Muscle of back (tissue), 13 donors: ENCODE measurements at places on chromosomes 5 and 9. TPM values are rescaled to one million over a fixed set of nuclear protein-coding genes. Genes with fewer than 3 reads are reported as not detected.

CER1 gene
- polyA plus RNA-seq, result not detected

MEGF10 gene
- 38.0 TPM for polyA plus RNA-seq

NKD2 gene
- 2.3 TPM for polyA plus RNA-seq

DNA sequence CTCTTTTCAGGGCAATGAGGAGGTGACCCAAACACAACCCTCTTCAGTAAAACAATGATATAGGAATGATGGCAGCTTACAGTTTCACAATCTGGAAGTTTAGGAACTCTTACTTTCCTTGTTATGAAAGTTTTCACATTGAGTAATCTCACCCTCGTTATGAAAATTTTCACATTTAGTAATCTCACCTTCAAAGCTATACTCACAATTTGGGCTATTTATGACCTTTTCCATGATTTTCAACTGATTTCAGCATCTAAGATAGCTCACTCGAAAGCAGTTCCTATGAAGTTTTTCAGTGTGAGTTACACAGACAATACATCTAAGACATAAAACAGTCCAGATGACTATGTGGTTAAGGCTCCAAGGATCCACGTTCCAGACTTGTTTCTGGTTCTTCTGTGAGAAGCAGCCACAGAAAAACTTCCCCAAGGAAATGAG is 57.1 kb downstream of the FOXD1 start:
- no peak for DNase-seq

- no peak for DNase-seq
Measured at GRCh38 chr5:174064171-174064570, 18.7 kb downstream of the NSG2 start.

DNA sequence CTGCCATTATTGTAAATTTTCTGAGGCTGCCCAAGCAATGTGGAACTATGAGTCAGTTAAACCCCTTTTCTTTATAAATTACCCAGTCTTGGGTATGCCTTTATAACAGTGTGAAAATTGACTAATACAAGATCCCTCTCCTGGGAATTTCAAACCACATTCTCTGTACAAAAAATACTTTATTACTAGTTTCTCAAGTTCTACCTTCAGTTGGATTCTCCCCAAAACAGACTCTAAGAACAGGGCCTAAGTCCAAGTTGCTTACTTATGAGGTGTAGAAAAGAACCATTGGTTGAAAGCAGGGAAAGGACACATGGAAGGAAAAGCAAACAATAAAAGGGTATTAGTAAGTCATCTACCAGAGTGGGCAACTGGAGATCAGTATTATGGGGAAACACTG is 343.2 kb downstream of the TMEM232 start:
- DNase-seq, result no peak

- DNase-seq, result no peak
Measured at GRCh38 chr9:71608825-71609447, 159.4 kb downstream of the CEMIP2 start.

DNA sequence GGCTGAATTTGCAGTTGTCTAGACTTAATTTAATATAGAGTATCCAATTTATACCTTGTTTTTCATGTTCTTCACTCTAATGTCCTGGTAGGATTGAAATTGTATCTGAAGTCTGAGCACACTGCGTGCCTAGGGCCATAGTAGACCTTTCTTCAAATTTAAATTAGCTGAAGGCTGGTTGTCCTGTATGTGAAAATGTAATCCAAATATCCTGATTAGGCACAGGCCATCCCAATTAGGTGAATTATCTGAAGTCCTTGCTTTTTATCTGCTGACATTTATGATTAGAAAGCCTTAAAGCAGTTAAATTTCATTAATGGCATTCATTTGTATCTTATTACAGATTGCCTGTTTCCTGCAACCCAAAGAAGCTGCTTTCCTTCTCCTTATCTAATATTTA is 20.4 kb downstream of the CDC26 start:
- DNase-seq, result no peak

DNA sequence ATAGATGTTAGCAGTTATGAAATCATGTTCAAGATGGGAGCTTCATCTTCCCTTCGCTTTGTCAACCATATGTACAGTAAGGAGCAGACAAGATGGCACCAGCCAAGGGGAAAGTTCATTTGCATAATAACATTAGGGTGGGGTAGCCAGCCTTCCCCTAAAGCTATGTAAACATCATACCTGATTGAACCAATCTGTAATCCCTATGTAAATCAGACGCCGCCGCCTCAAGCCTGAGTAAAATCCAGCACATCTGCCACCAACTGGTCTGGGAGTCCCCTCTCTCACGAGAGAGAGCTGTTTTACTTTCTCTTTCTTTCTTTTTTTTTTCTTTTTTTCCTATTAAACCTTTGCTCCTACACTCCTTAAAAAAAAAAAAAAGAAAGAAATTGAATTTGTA is 30.8 kb upstream of the REEP2 start:
- no peak for DNase-seq

- DNase-seq, result no peak
Measured at GRCh38 chr9:121055642-121056143, 5.6 kb upstream of the C5 start.

- no peak for DNase-seq
Measured at GRCh38 chr5:34897646-34898045, 17.7 kb downstream of the RAD1 start.

GRCh38 chr5:126865299-126865698 is 88.4 kb downstream of the LMNB1 start:
- DNase-seq, result no peak

DNA sequence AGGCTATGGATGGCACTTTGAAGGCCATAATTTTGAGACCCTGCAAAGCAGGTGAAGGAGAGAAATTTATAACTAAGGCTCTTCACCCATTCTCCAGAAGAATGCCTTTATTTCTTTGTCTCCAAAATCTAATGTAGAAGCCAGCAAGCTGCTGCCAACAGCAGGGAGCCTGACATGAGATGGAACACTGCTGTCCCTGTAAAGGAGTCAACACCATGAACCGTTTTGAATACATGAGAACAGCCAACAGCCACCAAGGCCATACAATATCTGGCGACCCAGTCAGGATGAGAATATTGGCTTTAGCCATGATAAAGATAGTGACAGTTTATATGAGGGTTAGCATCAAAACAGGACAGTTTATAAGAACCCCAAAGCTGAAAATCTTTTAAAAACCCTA is 121.2 kb upstream of the LIFR start:
- no peak for DNase-seq

GRCh38 chr9:78939311-78940065 is 632.3 kb upstream of the TLE4 start:
- DNase-seq, result no peak

GRCh38 chr9:18849890-18850677 is 182.9 kb downstream of the SAXO1 start:
- peak; percentile 16 for DNase-seq

DNA sequence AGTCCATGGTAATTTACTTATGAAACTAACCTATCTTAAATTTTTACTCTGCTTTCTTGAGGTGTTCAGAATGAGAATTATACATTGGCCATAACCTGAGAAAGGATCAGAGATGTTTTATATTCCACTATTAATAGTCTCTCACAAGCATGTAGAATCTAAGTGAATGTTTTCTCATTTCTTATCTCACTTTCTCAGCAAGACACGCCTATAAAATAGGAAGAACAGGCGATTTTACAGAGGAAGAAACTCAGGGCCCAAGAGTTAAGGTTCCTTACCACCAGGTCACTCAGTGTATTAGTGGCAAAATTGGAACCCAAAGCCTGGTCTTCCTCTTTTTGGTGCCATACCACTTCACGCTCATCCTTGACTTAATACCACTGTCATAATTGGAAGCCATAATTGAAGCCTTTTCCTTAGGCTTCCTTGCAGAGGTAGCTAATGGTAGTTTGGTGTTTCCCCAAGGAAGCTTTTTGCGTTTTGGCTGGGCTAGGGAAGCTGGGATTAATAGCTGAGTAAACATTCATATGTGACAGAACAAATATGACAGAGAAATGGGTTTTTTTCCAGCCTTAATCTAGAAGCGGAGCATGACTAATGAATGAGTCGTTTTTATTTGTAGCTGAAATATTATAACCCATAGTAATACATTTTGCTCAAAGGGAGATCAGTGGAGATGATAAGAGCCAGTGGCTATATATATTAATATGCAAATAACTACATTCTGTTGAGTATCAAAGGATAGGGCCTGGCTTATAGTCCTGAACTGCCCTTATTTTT is 16.9 kb downstream of the HMGXB3 start:
- no peak for DNase-seq

DNA sequence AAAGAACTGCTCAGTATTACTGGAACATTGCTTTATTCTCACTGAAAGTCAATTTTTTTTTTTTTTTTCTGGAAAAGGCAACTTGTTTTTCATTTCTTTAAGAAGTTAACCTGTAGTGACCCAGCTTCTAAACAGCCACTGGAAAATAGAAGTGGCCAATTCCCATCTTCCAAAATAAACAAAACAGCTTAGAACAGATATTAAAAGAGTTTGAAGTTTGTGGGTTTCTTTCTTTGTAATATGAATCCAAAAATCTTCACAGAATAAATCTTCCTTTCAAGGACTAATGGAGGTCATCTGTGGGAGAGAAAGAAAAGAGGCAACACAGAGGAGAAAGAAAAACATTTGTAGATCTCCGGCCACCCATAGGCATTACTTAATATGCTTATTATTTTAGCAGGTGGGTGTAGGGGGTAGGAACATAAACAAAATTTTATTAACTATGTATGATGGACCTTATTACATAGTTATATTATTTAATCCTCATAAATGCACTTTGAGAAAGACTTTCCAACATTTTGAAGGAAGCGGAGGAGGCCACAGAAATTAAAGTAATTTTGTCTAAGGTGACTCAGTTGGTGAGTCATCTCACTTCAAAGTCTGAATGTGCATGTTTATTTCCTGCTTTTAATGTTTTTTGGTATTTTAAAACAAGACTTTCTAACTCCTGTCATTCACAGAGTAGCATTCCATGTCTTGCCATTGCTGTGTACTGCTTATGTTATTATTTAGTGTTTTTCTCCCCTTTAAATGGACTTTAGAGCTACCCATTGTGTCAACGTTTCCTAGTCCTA is 1791.8 kb upstream of the WWC1 start:
- DNase-seq, result no peak
